Epithelial cell of alveolus of lung (primary cell): ENCODE measurements at places on chromosomes 11 and 22. TPM values are rescaled to one million over a fixed set of nuclear protein-coding genes. Genes with fewer than 3 reads are reported as not detected.

Gene MB
- not detected in 2 replicates for total RNA-seq

Gene SMCO4
- 5.3 and 31.4 TPM in 2 replicates for total RNA-seq

Gene SLC22A8
- total RNA-seq = not detected in 2 replicates

Gene NNMT
- 292 and 504 TPM in 2 replicates for total RNA-seq

Gene CRYBB3
- not detected in 2 replicates for total RNA-seq

Gene THYN1
- 61.4 and 70.6 TPM in 2 replicates for total RNA-seq

Gene PVALB
- total RNA-seq = not detected in 2 replicates
